ENCODE measurements at places on chromosomes 7 and 10.

DNA sequence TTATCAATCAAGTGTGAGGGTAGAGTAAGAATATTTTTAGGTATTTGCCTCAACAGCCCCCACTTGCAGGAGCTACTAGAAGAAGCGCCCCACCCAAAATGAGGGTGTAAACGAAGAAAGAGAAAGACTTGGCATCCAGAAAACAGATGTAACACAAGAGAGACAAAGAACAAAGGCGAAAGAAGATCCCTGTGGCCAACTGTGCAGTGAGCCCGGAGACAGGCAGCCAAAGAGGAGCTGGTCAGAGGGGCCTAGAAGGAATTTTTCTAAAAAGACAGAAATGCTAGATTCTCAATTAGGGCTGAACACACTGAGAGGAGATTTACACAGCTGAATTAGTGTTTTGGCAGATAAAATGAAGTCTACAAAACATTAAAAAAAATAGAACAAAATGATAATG, 29.6 kb upstream of the EIF5AL1 start:
- no peak for DNase-seq

- DNase-seq, result no peak
Measured at GRCh38 chr7:116328161-116328560, 117.8 kb downstream of the TES start.

GRCh38 chr10:126908729-126909128, 3.5 kb downstream of the DOCK1 start:
- DNase-seq, result no peak

- DNase-seq, result no peak
Measured at GRCh38 chr7:30659312-30659711, 22.9 kb downstream of the CRHR2 start.

GRCh38 chr7:36966039-36966438, 241.7 kb upstream of the AOAH start:
- DNase-seq, result no peak

DNA sequence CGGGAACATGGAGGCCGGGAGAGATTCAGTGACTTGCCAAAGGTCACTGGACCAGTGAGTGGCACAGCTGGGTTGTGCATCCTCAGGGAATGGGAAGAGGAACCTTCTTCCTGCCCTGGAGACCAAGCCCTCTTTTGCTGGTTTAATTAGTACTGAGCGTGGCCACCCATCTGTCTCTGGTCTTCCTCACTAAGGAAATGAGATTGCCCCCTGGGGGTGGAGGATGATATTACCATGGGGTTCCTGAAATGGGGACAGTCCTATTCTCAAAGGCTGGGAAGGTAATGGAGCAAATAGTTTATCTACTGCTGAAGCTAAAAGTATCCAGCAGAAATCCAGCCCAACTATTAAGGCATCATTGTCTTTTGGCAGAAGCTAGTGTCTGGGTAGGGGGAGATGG, 98.6 kb upstream of the FGFR2 start:
- DNase-seq, result peak; percentile 78

- no peak for DNase-seq
Measured at GRCh38 chr7:4406288-4407058, 275.6 kb upstream of the FOXK1 start.

DNA sequence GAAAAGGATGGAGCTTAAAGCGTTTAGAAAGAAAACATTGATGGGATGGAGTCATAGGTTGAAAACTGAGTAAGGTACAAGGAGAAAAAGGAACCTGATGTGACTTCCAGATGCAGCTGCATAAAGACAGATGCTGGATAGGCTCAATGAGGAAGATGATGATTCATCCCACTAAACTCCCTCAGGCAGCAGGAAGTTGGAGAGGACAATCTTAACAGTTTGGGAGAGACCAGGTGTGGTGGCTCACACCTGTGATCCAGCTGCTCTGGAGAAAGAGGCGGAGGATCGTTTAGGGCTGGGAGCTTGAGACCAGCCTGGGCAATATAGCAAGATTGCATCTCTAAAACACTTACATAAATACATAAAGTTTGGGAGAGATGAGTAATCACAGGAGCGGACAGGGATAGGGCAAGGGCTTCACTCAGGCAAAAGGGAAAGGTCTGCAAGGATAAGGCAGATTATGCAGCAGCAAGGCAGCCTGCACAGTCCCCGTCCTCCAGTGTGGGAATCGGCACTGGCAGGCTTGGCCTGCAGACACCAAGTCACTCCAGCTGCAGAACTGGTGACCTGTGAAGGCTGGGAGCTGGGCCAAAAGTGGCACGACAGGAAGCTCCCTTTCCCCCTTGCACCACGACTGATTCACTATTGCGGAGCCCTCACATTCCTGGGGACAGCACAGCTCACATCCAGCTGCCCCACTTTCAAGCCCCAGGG, 438.5 kb downstream of the GRID1 start:
- no peak for DNase-seq

DNA sequence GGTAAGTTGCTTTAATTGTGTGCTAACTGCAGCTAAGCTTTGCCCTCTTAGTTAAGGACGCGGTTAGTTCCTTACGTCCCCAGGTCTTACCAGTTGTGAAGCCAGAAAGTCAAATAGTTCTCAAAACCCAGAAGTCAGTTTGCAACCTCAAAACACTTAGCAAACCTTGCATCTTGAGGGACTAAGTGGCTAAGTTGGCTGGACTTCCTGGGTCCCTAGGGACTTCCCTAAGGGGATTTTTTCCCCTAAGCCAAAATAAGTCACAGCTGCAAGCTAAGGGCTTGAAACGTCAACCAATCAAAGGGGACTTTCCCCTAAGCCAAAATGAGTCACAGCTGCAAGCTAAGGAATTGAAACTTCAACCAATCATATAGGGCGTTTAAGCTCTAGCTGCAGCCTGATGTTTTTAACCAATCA, 36.2 kb upstream of the HECW1 start:
- no peak for DNase-seq

DNA sequence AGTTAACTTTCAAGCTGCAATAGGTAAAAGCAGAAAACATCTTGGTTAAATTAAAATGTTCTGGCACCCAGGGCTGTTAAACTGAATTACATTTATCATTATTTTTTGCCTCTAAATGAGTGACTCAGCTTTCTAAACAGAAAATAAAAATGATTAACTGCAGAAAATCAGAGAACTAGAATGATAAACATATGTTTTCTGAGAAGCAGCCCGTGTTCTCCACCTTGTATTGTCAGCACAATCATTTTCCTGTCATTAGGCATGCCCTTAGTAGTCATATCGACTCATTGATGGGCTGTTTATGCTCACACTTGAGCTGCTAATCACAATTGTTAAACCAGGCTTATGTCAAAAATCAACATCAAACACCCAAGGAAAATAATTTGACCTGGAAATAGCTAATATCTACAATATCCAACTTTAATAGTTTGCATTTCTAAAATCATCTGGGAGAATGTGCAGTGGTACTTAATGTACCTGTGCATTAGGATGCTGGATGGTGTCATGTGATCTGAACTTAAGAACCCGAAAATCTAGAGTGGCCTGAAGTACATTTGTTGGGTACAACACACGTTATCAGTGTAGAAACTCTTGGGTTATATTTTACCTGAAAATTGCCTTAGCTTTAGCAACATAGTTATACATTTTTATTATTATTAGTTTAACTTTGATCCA, 2.3 kb downstream of the MDFIC start:
- DNase-seq, result no peak

DNA sequence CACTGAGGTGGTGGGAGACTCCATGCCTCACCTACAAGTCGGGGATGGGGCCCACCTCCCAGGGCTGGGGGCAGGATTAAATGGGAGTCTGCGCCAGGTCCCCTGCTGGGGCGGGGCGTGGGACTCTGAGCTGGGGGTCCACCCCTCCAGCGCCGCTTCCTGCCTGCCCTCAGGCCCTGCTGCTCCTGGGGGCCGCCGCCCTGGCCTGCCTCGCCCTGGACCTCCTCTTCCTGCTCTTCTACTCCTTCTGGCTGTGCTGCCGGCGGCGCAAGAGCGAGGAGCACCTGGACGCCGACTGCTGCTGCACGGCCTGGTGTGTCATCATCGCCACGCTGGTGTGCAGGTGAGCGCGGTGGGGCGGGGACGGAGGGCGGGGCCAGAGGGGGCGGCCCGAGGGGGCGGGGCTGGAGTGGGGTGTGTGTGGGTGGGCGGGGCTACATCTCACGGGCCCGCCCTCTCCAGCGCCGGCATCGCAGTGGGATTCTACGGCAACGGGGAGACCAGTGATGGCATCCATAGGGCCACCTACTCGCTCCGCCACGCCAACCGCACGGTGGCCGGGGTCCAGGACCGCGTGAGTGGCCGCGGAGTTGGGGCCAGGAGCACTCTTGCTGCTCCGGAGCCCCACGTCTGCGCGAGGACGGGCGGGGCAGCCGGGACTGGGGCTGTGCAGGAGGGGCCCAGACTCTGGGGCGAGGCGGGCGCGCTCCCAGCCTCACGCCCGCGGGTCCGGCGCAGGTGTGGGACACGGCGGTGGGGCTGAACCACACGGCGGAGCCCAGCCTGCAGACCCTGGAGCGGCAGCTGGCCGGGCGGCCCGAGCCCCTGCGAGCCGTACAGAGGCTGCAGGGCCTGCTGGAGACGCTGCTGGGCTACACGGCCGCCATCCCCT, 15.1 kb downstream of the TTYH3 start:
- no peak for DNase-seq

- no peak for DNase-seq
Measured at GRCh38 chr7:91083855-91084644, 180.2 kb upstream of the FZD1 start.

GRCh38 chr10:130043491-130043890, 67.1 kb downstream of the C10orf143 start:
- DNase-seq, result no peak

DNA sequence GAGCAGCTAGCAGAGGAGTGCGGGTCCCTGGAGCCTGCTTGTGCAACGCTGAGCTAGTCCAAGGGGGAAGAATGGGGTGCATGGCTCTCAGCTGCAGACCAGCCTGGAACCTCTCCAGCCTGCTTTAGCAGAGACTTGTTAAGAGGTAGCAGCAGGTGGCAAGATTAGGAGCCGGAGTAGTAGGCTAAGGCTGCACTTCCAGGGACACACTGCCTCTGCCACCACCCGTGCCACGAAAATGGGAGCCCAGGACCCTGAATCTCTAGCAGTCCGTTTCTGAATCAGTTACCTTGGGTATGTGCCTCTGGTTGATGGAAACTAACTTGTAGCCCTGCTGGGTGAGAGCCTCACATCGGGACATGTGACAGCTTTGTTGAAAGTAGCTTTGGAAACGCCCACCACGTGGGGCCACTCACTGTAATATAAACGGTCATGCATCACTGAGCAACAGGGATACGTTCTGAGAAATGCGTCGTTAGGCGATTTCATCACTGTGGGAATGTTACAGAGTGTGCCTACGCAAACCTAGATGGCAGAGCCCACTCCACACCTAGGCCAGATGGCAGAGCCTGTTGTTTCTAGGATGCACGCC, 25.9 kb downstream of the HTRA1 start:
- peak; percentile 42 for DNase-seq

GRCh38 chr7:115145512-115145911, 223.6 kb downstream of the MDFIC start:
- no peak for DNase-seq

DNA sequence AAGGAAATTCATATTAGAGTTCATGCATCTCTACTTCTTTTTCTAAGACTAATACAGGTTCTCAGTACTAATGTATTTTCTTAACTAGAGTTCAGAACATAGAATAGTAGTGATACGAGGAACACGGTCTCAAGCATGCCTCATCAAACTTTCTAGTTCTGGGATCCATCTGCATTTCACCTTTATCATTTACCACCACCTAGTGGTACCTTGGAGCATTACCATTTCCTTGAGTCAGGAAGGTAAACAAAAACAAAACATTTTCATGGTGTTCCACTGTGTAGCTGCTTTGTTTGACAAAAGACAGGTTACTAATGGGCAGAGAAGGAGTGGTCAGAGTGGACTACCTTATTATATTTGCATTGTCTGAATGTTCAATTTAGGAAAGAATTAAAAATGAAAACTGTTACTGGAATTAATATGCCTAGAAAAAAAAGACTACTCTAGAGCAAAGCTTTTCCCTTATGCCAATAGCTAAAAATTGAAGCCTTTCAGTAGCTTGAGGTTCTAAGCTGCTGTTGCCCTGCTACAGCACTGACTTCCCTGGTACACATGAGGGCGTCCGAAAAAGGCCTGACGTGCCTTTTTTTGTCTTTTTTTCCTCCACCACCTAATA, 44.5 kb downstream of the STARD3NL start:
- DNase-seq, result no peak

- no peak for DNase-seq
Measured at GRCh38 chr7:47389171-47389922, 192.6 kb downstream of the TNS3 start.

DNA sequence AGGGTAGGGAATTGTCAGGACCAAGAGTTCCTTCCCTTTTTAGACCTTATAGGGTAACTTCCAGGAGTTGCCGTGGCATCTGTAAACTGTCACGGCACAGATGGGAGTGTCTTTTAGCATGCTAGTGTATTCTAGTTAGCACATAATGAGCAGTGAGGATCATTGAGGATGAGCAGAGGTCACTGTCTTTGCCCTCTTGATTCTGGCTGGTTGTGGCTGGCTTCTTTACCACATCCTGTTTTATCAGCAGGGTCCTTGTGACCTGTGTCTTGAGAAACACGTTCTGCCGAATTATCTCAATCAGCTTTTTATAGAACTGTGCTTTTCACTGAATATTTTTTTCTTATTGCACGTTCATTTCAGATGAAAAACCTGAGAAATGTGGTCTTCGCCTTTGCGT, 41.5 kb downstream of the MINPP1 start:
- no peak for DNase-seq

- DNase-seq, result no peak
Measured at GRCh38 chr10:49625411-49625810, 11.6 kb downstream of the CHAT start.

GRCh38 chr7:152341039-152341913, 94.5 kb downstream of the KMT2C start:
- DNase-seq, result peak; percentile 31

GRCh38 chr10:123501148-123501547, 165.0 kb upstream of the GPR26 start:
- DNase-seq, result no peak

GRCh38 chr7:77348371-77348813, 67.8 kb downstream of the GSAP start:
- no peak for DNase-seq

GRCh38 chr7:31782411-31782991, 95.5 kb downstream of the PPP1R17 start:
- DNase-seq, result peak; percentile 30

GRCh38 chr7:158404031-158404761, 183.4 kb downstream of the PTPRN2 start:
- no peak for DNase-seq

DNA sequence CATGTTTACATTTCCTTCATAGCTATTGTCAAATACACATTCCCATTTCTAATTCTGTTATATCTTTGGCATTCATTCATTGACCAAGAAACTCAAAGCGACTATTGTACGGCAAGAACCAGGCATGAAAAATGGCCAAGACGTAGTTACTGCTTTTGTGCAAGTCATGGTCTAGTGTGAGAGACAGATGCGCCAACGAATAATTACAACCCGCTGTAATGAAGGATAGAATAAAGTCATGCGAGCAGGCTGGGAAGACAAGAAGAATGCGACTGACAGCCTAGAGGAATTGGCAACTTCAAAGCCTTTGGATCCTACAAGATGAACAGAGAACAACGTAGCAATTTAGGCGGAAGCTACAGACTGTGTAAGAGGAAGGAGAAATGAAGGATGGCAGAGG, 221.2 kb downstream of the CALN1 start:
- DNase-seq, result no peak

Measured in WERI-Rb-1 (cell line).